Activated T-helper 1 cell treated with anti-CD3 and anti-CD28 coated beads, Interleukin-2, amount 50 U/mL, for 16 hours (primary cell): ENCODE measurements at places on chromosomes 3 and 15.

DNA sequence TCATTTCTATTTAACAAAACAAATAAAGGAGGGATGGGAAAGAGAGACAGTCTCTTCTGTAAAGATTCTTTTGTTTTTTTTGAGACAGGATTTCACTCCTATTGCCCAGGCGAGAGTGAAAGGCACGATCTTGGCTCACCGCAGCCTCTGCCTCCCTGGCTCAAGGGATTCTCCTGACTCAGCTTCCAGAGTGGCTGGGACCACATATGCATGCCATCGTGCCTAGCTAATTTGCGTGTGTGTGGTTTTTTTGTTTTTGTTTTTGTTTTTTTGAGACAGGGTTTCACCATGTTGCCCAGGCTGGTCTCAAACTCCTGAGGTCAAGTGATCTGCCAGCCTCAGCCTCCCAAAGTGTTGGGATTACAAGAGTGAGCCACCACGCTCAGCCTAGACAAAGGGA is 23.3 kb downstream of the STAG1 start:
- no peak for DNase-seq

DNA sequence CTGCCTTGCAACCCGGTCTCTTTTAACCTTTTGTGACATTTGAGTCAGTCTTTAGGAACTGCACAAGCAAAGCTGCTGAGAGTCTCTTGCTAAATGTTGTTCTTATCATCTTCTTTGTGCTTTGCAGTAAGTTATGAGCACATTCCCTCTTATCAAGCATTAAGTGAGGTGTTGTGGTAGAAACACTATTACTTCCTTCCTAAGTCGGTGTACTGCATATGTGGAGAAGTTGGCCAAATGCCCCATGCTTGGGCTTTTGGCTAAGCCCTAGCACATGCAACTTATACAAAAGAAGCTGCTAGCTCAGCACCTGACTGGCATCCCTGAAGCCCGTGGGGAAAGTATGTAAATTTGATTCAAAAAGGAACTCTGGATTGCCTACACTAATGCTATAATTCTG is 136.5 kb upstream of the RBMS3 start:
- DNase-seq = no peak

DNA sequence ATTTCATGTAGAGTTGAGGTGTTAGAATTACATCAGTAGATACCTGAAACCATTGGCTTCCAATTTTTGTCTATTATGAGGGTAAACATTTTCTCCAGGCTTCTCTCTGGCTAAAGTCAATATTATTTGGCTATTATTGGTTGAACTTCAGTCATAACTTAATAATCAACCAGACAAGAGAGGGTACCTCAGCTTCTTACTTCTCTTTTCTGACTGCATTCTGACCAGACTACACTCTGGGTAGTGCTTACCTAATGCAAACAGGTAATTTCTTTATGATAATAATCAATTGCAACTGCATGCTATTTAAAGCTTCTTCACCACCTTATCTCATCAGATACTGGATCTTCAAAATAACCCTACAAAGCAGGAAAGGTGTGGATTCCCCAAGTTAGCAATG is 85.1 kb downstream of the ANP32A start:
- DNase-seq = no peak

DNA sequence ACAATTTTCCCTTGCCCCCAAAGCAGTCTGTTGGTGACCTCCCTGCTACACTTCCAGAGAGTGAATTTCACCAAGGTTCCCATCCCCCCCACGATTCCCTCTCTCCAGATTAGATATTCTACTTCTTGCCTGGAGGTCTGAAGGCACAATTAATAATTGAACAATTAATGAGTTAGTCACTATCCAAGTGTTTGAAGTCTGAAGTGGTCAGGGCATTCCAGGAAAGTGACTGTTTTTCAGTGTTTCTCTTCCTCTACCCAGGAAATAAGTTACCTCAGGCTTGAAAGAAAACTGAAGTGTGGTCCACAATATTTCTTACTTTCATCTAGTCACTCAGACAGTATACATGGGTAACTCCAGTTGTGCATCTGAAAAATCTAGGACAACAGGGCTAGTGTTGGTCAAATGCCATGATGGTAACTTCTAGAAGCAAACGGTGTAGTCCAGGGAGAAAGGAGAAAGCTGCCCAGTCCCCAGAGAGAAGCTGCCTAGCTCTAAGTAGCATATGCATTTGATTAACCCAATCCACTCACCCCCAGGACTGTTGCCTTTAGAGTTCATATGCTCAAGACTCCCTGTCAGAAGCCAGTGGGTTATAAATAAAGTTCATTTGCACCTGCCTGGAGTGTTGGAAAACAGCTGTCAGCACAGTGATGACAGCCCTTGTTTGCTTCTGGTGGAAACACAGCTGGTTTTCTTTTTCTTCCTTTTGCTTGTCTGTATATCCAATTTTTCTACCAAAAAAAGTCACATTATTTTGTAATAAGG is 2.3 kb upstream of the TM4SF4 start:
- DNase-seq = no peak

DNA sequence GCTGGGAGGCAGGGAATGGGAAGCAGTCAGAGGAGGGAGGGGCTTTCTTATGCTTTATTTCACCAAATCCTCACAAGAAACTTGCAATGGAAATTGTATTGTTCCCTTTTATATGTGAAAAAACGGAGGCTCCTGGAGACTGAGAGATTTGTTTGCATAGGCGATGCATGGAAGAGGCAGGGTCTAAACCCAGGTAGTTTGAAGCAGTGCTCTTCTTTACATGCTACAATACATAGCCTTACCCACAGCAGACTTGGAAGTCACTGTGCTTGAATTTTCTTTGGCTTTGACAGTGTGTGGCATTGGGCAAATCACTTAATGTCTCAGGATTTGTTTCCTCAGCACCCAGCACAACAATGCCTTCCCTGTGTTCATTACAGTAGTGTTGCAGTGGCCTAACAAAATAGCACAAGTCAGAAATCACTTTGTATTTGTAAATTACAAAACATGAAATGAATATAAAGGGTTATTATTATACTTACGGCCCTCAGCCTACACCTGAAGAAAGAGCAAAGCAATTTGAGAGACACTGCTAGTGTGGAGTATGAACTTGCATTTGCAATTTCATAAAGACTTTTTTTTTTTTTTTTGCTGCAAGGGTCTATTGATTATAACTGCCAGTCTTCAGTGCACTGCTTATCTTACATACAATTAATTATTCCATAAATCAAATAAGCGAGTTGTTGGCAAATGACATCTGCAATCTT is 646.4 kb upstream of the KCNMB2 start:
- DNase-seq = no peak

DNA sequence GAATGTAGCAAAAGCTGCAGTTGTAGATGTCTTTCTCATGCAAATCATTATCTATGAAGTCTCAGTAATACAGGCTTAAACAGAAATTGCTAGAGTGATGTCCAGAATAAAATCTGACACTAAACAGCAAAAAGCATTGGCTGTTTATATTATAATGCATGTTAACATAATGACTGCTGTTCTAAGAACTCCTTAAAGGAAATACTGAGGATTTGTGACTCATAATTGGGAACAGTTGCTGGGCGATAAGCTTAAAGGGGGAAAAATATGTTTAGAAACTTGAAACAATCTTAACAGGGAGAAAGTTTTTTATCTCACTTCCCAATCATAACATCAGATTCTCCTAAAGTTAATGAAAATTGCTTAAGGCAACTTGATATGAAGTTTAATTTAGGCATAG is 17.5 kb downstream of the TIPARP start:
- DNase-seq = no peak

DNA sequence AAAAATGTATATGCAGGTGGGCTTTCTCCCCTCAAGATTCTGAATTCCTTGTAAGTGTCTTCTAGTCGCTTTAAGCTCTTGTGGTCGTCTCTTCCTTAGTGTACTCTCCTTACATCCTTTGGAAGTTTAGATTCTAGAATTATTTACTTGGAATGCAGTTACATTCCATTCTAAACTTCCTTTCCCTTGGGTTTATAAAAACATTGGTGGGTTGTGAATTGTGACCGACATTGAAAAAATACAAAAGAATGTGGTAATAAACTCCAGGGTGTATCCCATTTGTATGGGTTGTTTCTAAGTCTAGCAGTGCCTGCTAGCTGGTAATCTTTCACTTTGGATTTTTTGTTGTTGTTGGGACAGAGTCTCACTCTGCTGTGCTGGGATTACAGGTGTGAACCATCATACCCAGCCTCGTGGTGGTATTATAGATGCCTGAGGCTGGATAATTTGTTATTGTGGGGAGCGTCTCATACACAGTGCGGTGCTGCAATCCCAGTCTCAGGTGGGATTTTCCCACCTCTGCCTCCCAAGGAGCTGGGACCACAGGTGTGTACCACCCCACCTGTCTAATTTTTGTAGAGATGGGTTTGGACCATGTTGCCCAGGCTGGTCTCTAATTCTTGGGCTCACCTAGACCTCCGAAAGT is 9.1 kb downstream of the CHD2 start:
- no peak for DNase-seq
